ENCODE measurements at places on chromosomes 2 and 18.

- no peak for DNase-seq
Measured at GRCh38 chr2:104859766-104860450, 6.0 kb downstream of the POU3F3 start.

DNA sequence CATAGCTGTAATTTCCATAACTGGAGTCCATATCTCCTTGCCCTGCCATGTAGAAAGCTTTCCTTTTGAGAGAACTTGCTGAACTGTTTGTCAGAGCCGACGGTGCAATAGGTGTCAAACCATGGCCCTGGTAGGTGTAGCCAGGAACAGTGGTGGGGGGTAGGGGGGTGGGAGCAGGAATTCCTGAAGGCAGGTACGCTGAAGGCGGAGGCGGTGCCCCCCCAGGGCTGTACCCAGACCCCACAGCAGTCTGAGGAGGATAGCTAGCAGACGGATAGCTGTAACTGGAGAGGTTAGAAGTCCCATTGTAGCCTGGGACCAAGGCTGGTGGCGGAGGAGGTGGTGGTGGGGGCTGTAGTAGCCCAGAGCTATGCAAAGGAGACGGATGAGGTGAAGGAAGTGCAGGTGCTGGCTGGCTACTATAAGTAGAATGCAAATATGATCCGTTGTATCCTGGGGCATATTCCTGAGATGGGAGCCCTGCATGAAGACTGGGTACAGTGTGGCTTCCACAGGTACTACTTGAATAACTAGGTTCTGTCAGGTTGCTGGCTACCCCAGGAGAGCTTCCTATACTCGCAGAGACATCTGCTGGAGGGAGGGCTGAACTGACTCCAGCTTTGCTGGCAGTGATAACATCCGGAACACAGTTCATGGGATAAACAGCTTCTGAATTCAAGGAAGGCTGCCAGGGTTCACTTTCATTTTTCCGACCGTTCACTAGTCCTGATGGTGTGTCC, 124.8 kb downstream of the FIGN start:
- DNase-seq, result no peak

DNA sequence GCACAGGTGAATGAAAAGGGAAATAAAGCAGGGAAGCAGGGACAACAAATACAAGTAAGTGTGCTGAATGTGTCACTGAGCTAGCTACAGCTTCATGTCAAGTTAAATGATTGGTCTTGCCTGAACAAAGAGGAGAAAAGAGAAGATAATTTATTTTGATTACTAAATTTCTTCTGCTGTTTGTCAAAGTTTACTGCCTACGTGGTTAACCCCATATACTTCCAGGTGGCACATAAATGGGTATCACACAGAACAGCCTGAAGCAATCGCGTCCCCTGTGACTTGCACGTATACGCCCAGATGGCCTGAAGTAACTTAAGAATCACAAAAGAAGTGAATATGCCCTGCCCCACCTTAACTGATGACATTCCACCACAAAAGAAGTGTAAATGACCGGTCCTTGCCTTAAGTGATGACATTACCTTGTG, 434.2 kb downstream of the LRRTM4 start:
- DNase-seq, result no peak

- DNase-seq, result no peak
Measured at GRCh38 chr2:27965841-27966240, 75.3 kb downstream of the BABAM2 start.

- DNase-seq, result no peak
Measured at GRCh38 chr2:219520079-219520478, 5.8 kb downstream of the ASIC4 start.

DNA sequence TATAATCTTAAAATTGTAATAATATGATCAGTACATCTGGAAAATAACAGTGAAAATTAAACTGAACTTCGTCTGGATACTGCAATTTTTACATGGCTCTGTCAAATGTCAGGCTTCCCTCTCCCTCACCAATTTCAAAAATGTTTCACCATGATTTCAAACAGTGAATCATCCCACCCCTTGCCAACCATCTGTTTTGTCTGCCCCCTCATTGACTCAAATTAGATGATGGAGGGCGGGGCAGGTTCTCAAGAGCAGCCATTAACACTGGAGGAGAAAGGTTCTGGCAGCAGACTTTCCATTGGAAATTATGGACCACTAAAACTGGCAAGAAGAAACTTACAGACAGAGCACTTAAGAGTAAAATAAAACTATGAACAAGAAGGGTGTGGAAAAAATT, 1195.7 kb upstream of the ZEB2 start:
- no peak for DNase-seq

DNA sequence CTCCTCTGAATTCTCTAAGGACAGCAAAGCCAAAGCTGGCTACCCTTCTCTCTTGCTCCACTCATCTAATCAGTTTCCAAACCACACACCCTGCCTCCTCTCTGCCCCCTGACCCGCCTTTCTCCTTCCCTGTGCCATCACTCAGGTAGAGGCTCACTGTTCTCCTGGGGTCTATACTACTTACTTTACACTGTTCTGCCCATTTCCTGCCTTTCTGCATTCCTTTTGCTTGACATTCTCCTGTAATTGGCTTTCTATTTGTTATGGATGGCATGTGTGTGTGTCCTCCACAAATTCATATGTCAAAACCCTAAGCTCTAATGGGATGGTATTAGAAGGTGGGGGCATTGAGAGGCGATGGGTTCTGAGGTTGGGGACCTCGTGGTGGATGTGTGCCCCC, 675.2 kb upstream of the ID2 start:
- no peak for DNase-seq

GRCh38 chr2:165192729-165193128, 11.1 kb downstream of the SCN3A start:
- no peak for DNase-seq

- no peak for DNase-seq
Measured at GRCh38 chr18:76234676-76235060, 260.4 kb downstream of the ZNF516 start.

DNA sequence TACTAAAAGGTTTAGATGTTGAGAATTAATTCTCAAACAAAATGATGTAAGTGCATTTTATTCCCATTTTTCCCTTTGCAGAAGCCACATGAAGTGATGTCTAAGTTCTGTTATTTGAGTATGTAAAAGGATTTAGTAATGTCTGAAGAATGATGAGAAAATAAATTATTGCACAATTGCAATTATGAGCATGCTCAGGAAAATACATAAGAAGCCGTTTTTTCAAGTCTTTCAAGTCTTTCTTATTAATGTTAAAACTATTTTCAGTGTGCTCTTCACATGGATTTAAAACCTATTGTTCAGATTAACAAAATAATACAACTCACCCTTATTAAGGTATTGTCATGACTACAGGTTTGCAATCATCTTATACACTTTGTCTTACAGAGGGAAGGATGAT, 331.4 kb upstream of the NETO1 start:
- DNase-seq, result no peak

DNA sequence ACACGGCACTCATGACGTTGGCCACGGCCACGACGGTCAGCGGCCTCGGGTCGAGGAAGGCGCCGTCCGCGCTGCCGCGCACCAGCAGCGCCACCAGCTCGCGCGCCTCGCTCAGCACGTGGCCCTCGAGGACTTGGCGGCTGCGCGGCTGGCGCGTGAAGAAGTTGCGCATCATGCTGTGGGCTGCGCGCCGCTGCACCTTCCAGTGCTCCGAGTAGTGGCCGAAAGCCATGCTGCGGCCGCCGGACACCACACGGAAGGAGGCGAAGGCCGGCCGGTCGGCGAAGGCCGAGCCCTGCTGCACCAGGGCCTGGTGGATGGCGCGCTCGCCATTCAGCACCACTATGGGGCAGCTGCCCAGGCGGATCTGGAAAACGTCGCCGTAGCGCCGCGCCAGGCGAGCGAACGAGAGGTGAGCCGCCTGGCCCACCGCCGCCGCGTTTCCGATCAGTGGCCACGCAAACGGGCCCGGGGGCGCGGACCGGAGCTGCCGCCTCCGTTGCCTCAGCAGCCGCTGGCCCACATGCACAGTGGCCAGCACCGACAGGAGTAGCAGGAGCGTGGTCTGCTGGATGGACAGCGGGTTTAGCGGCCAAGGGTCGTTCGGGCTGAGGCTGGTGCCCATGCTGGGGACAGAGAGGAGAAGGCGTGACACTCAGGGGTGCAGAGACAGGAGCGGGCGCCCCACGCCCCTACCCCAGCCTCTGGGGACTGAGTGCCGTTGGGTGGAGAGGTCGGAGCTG, 1.0 kb downstream of the CYP1B1 start:
- peak; percentile 52 for DNase-seq

DNA sequence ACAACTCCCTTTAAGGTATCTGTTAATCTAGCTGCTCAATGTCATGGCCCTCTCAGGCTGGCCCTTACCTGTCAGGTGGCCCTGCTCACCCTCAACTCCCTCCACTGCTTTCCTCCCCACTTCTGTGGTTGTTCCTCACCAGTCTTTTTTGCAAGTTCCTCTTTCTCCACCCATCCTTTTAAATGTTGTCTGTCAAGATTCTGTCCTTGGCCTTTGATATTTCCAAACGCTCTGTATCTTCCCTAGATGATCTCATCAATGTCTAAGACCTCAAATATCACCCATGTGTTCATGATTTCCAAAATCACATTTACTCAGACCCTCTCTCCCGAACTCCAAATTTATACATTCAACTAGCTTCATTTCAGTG, 3.5 kb downstream of the PTPN2 start:
- DNase-seq, result no peak

- DNase-seq, result no peak
Measured at GRCh38 chr2:158822193-158822592, 27.1 kb downstream of the DAPL1 start.

- peak; percentile 86 for DNase-seq
Measured at GRCh38 chr2:172461591-172462372, 34.4 kb downstream of the ITGA6 start.

GRCh38 chr2:85998071-85998991, 107.4 kb downstream of the POLR1A start:
- DNase-seq, result no peak

- no peak for DNase-seq
Measured at GRCh38 chr18:62357079-62357719, 32.1 kb downstream of the TNFRSF11A start.

DNA sequence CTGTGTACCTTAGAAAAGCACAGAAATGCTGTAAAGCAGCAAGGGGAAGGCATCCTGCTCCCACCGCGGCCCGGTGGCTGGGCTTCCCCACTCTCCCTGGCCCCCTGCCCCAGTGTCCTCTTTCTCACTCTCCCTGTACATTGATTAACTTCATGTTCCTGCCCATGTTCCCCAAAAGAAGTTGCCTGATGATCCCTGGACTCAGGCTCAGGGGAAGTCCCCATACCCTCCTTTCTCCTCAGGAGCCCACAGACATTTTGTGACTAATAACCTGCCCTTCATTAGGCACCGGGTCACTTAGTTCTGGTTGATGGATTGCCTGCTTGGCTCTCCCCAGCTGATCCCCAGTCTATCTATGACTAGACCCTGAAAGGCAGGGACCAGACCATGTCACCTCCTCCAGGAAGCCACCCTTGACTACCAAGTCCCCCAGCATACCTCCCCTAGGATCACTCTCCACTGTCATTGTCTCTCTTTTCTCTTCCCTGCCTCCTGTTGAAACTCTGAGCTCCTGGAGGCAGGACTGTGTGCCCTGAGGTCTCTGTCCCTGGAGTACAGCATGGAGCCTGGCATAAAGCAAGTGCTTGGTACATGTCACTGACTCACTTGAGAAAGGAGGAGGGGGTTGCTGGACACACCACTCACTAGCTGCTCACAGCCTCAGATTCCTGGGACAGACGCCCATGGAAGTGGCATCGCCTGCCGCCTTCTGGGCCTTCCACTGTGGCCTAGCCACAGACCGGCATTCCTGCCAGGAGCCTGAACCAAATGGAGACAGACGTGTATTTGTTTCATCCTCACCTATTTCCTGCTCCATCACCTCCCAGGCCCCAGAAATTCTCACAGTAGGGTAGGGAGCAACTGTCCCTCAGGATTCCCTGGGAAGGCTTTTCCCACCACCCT, 13.5 kb downstream of the MALL start:
- DNase-seq, result no peak

- DNase-seq, result no peak
Measured at GRCh38 chr2:74037379-74037860, 52.7 kb downstream of the TET3 start.

DNA sequence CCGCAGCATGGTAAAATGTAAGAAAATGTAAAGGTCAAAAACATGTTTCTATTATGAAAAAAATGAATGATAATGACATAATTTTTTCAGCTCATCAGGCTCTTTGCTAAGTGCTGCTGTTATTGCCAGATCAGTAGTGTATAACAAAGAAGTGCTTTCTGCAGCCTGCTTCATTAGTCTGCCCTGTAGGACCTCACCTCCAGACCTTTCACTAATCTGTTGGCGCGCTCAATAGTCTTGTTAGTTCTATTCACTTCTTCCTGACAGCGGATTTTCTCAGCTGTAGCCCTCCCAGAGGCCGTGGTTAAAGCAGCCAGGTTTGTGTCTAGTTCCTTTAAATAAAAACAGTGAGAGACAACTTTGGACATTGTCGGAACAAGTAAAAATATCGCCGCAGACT, 97.7 kb downstream of the CDCA7 start:
- no peak for DNase-seq

DNA sequence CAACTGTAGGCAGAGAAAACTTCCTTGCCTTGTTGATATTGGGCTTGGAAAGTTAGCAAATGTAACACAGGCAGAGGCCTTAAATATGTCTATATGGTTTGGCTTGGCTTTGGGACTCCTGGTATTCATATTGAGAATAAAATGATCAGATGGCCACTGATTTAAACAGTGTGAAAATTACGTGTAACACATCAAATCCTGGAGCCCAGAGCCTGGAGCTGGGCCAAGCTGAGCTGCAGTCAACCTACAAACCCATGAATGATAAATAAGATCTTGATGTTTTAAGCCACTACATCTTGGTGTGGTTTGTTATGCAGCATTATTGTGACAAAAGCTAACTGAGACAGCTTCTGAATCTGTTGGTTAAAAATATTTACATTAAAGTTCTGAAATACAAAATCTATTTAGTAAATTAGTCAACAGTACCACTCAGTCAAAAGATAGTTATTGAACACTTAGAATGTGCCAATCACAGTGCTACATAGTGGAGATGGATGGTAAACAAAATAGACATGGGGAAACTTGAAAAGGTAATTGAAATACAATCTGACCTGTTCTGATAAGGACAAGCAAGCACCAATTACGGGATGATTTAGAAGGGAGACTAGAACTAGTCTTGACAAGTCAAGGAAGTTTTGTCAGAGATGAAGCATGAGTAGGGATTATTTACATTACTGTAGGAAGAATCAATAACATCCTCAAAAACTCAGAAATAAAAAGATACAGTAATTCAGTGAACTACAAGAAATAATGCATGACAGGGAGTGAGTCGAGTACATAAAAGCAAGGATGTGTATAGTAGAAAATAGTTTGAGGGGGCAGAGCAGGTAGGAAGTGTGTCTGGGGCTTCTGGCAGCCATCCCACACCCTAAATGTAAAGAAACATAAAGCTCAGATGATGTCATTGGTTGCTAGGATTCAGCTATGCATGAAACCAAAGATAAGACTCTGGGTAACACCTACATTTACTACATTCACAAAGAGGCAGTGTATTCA, 157.7 kb downstream of the HNMT start:
- no peak for DNase-seq

- no peak for DNase-seq
Measured at GRCh38 chr18:13487237-13487636, 239.1 kb downstream of the FAM210A start.

- DNase-seq, result no peak
Measured at GRCh38 chr2:226993171-226993570, 157.3 kb downstream of the RHBDD1 start.

- DNase-seq, result no peak
Measured at GRCh38 chr2:160033732-160034392, 28.6 kb downstream of the PLA2R1 start.
